ENCODE measurements at places on chromosomes 5 and 9.

DNA sequence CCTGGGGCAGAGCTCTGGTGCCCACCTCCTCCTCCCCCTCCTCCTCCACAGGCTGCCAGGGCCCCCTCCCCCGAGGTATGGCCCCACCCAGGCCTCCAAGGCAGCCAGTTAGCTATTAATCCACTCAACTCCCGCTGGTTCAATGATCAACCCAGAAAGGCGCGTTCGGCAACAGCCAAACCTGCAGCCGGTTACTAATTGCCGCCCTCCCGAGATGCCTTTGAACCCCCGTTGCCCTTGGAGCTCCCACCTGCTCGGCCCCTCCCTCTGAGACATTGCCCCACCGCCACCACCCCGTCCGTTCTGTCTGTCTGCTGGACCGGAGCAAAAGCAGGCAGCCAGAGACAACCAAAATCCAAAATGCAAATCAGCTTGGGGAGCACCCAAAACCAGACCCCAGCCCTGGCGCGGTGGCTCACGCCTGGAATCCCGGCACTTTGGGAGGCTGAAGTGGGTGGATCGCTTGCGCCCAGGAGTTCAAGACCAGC, 25.8 kb downstream of the NOTCH1 start:
- DNase-seq, result no peak

- no peak for DNase-seq
These were observed 668.9 kb downstream of the HTR1A start for GRCh38 chr5:63293317-63293716.

DNA sequence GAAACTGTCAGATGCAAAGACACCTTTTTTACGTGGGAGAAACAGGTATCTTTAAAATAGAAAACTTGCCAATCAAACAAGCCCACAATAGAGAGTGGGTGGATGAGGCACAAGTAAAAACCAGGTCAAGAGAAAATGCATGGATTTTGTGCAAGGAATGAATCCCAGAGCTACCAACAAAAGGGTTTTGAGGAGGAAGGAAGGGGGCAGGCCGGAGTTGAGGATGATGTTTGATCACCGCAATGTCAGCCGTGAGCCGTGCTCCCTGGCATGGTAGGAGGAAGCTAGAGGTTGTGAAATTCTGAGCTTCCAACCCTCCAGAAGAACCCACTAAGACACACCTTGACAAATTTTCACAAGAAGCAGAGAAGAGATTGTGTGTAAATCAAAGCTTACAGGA, 53.2 kb downstream of the HRH2 start:
- no peak for DNase-seq

- DNase-seq, result no peak
These were observed 999 bp upstream of the DRD1 start for GRCh38 chr5:175444905-175445456.

Data from stimulated activated CD4-positive, alpha-beta T cell treated with anti-CD3 and anti-CD28 coated beads, TNF-alpha, amount 100 ng/mL, for 1 hour (primary cell).